ENCODE measurements at places on chromosomes 4 and X.

DNA sequence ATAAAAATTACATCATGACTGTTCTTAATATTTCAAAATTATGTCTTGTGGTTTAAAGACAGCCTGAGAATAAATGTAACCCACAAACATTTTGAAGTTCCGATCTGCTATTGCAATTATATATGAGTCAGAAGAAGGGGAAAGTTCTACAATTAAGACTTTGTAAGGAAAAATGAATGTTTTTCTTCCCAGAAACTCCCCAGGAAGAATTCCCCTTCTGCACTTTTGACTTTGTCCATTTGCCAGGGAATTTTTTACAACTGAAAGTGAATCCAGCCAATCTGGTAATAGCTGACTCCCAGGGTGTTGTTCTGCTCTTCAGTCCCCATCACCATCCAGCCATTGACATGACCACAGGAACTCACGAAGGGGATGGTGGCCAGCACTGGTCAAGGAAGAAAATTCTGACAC is 61.6 kb upstream of the NOCT start:
- no peak for DNase-seq

DNA sequence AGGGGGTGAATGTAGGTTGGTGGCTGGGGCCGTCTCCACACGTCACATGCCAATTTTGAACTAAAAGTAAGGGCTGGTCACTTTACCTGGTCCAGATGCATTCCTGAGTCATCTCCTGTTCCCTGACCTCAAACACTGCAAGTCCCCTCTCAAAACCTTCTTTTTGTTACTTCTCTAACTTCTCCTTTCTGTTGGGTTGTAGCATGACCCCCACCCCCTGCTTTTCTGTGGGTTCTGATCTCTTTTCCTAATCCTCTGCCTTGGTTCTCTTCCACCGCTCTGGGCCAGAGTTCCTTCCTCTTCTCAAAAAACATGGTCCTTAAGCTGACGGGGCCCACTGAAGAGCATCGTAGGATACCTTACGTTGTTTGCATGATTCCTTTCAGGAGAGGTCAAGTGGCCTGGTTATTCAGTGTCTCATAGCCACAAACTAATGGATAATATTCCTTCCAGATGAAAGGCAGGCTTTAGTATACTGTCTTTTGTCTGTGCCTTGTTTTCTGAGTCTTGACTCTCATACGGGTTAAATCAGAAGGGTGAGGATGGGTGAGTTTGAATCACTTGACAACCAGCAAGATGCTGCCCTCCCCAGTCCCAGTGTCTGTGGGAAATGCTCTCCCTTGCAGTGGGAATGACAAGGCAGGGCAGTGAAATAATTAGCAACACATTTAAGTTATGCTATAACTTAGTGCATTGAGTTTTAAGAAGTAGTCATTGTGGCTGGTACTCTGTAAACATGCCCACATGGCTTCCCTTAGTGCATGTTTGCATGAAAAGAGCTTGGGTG is 15.1 kb downstream of the SMS start:
- DNase-seq = no peak

GRCh38 chr4:161555689-161556660 is 607.8 kb downstream of the FSTL5 start:
- DNase-seq = no peak

DNA sequence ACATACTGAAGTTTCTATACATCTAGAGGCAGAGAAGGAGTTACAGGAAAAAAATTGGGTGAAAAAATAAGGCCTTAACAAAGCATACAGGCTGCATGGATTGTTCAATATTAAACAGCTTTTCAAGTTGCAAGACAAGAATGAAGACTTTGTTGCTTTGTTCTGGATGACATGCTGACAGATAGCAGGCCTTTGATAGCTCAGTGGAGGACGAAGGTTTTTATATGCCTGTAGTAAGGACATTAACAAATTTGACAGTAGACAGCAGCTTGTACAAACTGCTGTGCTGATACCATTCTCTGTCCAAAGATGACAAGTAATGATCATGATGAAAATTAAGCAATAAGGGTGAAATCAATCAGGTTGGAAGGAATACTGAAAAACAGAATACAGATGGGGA is 309.9 kb downstream of the NKX6-1 start:
- DNase-seq = no peak

DNA sequence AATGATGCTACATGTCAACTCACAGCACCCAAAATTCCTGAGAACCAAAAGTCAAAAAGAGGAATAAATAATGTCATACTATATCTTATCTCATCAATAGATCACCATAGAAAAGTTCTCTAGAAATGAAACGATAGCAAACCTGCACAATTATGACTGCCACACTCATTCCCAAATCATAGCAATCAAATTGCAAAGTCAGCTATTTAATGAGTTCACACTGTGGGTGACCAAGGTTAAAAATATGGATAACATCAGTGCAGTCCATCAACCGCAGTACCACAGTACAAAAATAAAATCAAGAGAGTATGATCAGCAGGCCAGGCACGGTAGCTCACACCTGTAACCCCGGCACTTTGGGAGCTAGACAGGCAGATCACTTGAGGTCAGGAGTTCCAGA is 62.3 kb downstream of the ATRX start:
- DNase-seq = no peak

GRCh38 chr4:89486042-89486441 is 178.4 kb upstream of the GPRIN3 start:
- no peak for DNase-seq

DNA sequence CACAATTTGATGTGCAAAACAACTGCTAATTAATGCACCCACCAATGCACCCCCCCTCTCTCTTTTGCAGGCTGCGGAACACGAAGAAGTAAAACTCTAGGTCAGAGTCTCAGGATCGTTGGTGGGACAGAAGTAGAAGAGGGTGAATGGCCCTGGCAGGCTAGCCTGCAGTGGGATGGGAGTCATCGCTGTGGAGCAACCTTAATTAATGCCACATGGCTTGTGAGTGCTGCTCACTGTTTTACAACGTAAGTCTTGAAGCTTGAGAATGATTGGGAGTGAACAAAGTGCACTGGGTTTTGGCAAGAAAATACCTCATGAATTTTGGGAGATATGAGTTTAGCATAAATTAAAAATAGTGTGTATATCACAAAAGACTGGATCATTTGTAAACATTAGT is 28.9 kb downstream of the TMPRSS11E start:
- DNase-seq = no peak

- DNase-seq = no peak
Measured at GRCh38 chrX:21738950-21739287, 19.0 kb downstream of the SMPX start.

DNA sequence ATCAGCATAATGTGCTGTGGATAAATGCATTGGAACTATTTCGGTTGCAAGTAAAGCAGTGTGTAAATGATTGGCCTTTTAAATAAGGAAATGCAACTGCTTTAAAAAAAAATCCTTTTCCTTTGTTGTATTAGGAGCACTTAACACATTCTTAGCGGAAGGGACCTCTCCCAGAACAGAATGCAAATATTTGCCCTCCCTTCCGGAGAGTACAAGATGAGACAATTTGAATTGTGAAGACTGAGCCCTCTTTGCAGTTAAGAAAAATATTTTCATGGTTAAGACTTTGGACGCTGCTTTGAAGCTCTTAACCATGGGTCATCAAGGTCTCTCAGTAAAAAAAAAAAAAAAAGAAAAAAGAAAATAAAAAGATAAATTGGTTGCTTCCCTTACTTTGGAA is 9.5 kb upstream of the NOX1 start:
- no peak for DNase-seq

- DNase-seq = no peak
Measured at GRCh38 chr4:166324321-166324720, 451.3 kb downstream of the TLL1 start.

DNA sequence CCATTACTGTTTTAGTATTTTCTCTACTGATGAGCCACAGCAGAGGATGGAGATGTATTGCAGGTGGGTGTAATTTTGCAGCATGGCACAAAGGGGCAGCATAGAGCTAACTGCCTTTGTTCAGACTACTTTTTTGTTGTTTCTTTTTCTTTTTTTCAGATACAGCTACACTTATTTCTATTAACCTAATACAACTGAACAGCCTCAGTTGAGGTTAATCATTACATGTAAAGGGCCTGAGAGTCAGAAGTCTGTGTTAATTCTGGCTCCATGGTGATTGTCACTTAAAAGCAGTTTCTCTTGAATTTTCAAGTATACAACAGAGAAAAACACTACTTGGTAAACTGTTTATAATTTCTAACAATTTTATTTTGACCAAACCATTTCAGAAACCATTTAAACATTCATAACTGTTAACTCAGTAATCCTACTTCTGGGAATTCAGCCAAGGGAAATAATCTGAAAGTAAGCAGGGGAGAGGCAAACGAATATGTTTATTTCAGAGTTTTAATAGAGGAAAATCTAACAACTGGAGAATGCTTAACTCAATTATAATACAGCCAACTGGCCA is 13.9 kb upstream of the PPEF2 start:
- no peak for DNase-seq

GRCh38 chrX:49878128-49878833 is 1.0 kb upstream of the USP27X start:
- DNase-seq = no peak
